ENCODE measurements at places on chromosomes 7 and 10.
A peak's percentile ranks its signal among the peaks of the same experiment; 100 is the strongest.

- peak; percentile 50 for DNase-seq
Measured at GRCh38 chr10:75097666-75098285, 13.7 kb upstream of the SAMD8 start.

DNA sequence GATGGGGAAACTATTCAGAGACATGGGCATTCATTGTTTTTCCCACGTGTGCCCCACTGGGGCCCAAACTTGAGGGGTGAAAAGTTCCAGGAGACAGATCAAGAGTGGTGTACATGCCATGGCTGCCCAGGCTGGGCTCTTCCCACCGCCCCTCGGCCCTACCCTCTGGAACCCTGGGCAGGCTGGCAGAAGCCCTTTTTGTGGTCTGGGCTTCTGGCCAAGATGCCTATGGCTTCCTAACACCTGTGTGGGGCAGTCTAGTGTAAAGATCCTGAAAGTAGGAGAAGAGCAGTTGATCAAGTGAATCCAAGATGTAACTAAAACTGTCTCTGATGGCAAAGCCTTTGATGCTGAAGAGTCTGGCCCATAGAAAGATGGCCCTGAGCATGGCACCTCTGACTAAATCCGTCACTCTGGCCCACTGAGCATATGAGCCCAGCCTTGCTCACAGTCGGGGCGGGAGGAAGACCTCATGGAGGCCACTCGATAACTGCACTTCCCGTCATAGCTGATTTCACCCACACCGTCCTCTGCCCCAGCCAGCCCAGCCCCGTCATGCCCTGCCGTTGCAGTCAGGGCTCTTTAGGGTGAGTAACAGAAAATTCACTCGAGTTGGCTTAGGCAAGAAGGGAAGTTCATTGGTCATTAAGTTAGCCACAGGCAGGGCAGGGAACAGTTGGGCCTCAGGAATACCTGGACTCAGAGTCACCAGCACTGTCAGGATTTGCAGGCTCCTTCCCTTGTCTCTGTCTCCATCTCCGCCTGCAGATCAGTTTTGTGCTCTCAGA lies 37.9 kb upstream of the MTPAP start:
- DNase-seq: no peak

GRCh38 chr10:107687701-107688100 lies 523.2 kb upstream of the SORCS1 start:
- DNase-seq: no peak

GRCh38 chr10:91820144-91820543 lies 21.9 kb downstream of the TNKS2 start:
- DNase-seq: no peak

- DNase-seq: no peak
Measured at GRCh38 chr7:135291809-135292253, 58.2 kb downstream of the STRA8 start.

- DNase-seq: no peak
Measured at GRCh38 chr10:33125111-33125510, 167.1 kb upstream of the ITGB1 start.

DNA sequence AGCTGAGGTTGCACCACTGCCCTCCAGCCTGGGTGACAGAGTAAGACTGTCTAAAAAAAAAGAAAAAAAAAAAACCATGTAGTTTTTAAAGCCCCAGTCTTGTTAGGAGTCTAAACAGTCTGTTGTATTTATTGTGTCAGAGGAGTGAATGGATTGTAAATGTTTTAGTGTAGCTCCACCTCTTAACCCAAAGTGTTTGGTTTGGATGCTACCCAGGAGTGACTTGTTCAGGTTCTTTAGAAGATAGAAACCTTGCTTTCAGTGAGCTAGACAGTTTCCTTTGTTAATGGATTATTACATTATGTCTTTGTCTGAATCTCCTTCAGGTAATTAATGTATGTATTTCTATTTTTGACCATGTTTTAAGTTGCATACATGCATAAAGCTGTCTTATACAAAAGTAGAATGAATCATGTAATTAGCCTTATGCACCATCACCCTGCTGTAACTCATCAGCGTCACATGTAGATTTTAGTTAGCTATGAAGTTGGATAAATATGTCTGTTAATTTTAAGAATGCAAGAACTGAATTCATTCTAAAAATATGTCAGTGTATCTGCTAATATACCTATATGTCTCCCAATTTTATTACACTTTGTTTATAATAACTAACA lies 97.7 kb downstream of the TAF3 start:
- no peak for DNase-seq

- no peak for DNase-seq
Measured at GRCh38 chr7:7214398-7215347, 32.3 kb downstream of the C1GALT1 start.

DNA sequence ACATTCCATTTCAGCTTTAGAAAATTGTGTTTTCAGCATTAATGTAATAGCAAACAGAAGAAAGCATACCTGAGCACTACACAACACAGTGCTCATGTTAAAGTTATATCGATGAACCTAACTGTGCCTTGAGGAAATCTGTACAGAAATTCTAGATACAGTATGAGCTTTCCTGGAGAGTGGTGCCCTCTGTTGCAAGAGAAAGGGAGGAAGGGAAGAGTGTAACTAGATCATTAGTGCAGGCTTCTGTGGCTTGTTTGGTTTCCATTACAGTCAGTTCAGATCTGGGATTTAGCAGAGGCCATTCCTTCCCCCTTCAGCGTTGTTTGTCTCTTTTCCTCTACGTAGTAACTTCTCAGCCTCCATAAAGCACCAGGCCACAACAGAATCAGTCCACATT lies 139.7 kb downstream of the HTR7 start:
- no peak for DNase-seq

GRCh38 chr7:86668315-86668714 lies 24.6 kb downstream of the GRM3 start:
- peak; percentile 56 for DNase-seq

DNA sequence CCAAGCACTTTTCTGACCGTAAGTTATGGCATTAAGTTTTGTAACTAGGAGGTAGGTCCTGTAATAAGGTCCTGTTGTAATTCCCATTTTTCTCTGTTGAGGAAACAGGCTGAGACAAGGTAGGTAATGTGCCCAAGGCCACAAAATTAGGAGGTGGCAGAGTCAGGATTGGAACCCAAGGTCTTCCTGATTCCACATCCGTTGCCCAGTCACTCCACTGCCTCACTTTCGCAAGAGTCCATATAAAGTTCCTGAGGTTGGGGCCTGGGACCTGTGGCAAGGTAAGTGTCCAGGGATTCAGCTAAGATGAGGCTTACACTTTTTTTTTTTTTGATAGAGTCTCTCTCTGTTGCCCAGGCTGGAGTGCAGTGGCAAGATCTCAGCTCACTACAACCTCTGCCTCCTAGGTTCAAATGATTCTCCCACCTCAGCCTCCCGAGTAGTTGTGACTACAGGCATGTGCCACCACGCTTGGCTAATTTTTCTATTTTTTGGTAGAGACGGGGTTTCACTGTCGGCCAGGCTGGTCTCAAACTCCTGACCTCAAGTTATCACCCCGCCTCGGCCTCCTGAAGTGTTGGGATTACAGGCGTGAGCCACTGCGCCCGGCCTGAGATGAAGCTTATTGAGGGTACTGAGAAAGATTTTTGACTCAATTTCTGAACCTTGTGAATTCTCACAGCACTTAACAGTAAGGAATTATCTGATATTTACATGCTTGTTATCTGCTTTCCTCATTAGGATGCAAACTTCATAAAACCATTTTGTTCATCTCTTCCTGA lies 20.3 kb upstream of the GNA12 start:
- DNase-seq: no peak

DNA sequence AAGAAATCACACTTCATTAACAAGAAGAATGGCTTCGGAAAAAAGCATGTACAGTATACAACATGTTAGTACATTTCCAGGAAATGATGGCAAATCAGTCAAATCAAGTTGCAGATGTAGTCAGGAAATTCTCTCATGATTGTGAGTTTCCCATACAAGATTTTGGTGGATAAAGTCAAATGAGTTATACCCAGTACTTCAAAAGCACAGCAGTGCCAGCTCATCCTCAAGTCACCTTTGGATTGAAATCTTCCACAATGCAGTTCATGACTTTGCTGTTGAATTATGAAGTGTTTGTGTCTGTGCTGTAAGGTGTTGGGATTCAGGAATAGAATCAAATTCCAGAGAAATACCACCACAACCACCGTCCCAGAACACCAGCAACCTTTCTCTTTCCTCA lies 301.3 kb upstream of the BMPER start:
- DNase-seq: no peak

DNA sequence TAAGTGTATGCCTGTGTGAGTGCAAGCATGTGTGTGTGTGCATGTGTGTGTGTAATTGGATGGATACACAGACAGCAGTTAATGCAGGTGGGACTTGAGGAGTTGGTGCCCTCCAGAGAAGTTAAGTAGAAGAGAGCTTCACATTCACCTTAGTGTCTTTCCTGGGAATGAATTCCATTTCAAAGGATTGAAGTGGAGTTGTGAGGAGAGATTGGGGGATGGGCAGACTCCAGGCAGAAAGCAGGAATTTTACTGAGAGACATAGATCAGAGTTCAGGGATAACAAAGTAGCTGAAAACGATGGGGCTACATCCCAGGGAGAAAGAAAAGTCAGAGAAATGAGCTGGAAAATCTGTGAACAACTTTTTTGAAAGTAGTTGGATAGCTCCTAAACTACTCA lies 464.4 kb downstream of the TCERG1L start:
- peak; percentile 5 for DNase-seq

GRCh38 chr10:124035928-124036558 lies 57.4 kb downstream of the CHST15 start:
- no peak for DNase-seq

GRCh38 chr10:123203393-123204126 lies 49.4 kb downstream of the BUB3 start:
- DNase-seq: no peak

GRCh38 chr10:126250045-126250444 lies 138.2 kb downstream of the ADAM12 start:
- no peak for DNase-seq

- DNase-seq: no peak
Measured at GRCh38 chr10:114885443-114885842, 52.6 kb upstream of the TRUB1 start.

GRCh38 chr7:18461785-18462467 lies 33.6 kb upstream of the HDAC9 start:
- no peak for DNase-seq

GRCh38 chr10:126397640-126398382 lies 9.5 kb upstream of the ADAM12 start:
- DNase-seq: peak; percentile 68

DNA sequence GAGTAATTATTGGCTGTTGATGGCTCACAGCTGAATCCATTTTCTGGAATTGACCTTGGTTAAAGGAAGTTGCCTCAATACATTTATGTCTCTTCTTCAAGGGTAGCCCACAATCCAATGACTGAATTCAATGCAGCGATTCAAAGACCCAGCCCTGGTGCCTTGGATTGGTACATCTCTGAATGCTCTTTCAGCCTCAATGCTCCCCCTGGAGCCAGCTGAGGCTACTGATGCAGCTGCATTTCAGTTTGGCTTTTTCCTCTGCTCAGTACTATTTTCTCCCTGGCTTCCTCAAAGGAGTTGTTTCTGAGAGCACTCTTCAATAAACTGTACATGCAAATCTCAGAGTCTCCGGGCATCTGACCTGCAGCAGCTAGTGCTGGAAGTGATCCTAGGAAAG lies 633 bp upstream of the EBLN1 start:
- DNase-seq: peak; percentile 47

- peak; percentile 70 for DNase-seq
Measured at GRCh38 chr10:121734589-121735045, 136.4 kb upstream of the FGFR2 start.

DNA sequence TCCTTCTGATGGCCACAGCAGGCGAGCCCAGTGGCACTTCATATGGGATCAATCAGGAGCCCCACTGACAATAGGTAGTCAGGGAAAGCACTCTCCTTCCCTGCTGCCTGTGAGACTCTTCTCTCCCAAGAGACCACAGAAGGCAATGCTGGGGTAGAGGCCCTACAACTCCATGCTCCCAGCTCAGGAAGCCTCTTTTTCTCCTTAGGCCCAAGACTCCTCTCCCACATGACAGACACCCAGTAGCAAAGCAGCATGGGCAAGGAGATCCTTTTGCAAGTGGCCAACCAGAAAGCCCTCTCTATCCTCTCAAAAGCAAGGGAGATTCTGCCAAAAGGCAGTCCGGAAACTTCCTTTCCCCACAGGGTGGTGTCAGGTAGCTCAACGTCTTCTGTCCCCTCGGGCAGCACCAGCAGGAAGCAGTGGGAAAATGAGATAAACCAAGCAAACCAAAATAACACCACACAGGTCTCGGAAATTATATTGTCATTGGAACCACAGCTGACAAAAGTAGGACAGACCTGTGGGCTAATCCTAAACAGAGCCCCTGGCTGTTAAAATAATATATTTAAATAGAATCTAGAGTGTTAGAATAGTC lies 172.7 kb upstream of the GDF10 start:
- DNase-seq: no peak

GRCh38 chr10:99676895-99677294 lies 17.6 kb downstream of the ENTPD7 start:
- DNase-seq: no peak
